ENCODE measurements at places on chromosomes 5 and 9.

- DNase-seq = no peak
Observed at GRCh38 chr5:68382640-68383039, 167.1 kb downstream of the PIK3R1 start.

- DNase-seq = no peak
Observed at GRCh38 chr5:98461485-98461884, 312.0 kb upstream of the RGMB start.

GRCh38 chr5:113367586-113367985, 67.2 kb downstream of the TSSK1B start:
- DNase-seq = no peak

DNA sequence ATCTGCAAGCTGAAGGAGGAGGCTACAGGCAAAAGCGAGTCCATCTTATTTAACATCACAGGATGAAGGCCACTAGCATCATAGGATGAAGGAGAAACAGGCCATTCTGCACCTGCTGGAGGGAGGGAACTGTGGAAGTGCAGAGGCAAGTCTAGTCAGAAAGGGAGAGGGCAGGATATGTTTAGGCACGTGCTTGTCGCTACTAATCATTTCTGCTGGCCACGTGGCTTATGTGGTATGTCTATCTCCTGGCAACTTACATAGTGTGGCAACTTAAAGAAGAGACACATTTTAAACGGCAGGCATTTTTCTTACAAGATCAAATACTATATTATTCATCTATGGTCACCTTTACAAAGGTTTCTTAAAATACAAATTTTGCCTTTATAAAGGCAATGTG, 74.0 kb downstream of the GNAQ start:
- no peak for DNase-seq

- DNase-seq = no peak
Observed at GRCh38 chr5:151598984-151599383, 7.9 kb upstream of the FAT2 start.

DNA sequence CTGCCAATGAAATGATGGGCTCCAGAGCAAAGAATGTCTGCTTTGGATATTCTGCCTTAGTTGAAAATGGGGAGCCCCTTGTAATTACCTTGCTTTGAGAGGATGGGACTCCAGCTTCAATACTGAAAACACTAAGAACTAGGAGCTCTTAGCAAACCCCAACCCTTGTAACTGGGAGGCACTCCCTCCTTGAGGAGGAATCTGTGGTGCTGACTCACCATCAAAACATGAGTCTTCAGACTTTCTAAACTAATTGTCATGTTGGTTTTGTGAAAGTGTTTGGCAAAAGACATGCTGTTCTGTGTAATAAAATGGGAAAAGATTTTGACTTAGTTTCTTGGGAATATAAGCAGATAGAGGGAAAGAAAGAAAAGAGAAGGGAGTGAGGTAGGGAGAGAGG, 91.9 kb upstream of the PTPRD start:
- DNase-seq = no peak

DNA sequence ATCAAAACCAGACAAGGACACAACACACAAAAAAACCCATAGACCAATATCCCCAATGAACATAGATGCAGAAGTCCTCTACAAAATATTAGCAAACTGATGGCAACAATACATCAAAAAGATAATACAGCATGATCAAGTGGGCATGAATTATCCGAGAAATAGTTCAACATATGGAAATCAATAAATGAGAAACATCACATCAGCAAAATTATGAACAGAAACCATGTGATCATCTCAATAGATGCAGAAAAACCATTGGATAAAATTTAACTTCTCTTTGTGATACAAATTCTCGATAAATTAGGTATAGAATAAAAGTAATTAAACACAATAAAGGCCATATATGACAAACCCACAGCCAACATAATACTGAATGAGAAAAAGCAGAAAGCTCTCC, 69.6 kb downstream of the C9 start:
- no peak for DNase-seq

DNA sequence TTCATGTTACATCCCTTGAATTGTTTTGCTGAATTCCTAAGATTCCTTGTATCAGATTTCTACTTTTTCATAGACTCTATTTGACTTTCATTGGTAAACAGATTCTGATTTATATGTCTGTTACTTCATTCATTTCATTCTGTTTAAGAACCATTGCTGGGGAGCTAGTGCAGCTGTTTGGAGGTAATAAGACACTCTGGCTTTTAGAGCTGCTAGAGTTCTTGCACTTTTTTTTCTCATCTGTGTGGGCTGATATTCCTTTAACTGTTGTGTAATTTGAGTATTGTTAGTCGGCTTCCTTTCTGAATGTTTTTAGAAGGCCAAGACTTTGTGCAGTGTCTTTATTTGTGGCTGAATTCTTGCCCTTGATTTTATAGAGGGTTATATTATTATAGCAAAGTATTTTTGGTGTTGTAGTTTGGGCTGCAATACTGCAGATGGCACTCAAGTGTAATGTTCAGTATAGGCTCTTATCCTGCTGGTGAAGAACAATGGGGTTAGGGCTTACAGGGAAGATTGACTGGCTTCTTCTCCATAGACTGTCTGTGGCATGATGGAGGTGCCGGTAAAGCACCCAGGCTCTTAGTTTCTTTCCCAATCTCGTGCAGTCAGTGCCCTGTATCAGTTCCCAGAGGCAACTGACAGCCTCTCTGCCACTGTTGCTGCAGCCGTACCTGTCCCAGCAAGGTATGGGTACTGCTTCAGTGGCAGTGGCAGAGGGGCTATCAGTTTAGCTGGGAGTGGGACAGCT, 162.2 kb downstream of the OXCT1 start:
- no peak for DNase-seq

- DNase-seq = no peak
Observed at GRCh38 chr9:91362051-91362611, 413 bp upstream of the AUH start.

DNA sequence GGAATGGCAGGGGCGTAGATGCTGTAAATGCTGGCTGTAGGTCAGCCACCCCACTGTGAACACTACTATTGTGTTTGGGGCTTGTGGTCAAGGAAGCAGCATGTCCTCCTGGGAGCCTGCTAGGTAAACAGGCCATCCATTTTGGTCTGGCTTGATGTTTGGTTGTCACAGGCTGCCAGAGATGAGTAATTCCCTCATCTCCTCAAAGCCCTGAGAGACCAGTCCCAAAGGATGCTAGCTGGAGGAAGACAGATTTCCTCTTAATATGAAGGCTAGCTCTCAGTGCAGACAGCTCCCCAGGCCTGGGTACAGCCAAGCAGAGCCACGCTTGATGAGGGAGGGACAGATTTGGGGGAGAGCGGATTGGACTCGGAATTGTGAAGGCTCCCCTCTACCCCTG, 72.5 kb upstream of the MAP1B start:
- DNase-seq = no peak

DNA sequence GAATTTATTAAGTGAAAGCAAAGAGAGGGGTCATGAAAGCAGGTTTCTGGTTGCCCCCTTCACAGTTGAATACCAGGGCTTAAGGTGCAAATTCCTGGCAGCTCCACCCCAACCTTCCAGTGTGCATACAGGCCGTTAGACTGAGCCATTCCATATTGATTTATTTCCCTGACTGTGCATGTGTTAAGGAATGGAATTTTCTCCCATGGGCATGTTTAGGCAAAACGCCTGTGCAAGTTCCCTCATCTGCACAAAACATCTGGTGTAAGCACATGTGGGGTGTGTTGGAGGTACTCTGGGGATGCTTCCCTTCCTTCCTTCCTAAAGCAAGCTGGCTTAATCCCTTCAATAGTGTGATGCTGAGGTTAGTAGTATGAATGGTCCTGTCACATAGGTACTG, 1470.6 kb downstream of the MAT2B start:
- DNase-seq = no peak

Data from liver (tissue), 10 donors.